Fibroblast of skin of back (primary cell): ENCODE measurements at places on chromosomes 11 and 22.
A peak's percentile ranks its signal among the peaks of the same experiment; 100 is the strongest.

GRCh38 chr11:3834664-3835461, 5.9 kb downstream of the RHOG start:
- DNase-seq, result peak; percentile 19

- no peak for DNase-seq
Observed at GRCh38 chr22:19673660-19674059, 40.6 kb upstream of the SEPTIN5 start.

GRCh38 chr11:101862391-101863233, 52.2 kb upstream of the CEP126 start:
- peak; percentile 92 for DNase-seq

DNA sequence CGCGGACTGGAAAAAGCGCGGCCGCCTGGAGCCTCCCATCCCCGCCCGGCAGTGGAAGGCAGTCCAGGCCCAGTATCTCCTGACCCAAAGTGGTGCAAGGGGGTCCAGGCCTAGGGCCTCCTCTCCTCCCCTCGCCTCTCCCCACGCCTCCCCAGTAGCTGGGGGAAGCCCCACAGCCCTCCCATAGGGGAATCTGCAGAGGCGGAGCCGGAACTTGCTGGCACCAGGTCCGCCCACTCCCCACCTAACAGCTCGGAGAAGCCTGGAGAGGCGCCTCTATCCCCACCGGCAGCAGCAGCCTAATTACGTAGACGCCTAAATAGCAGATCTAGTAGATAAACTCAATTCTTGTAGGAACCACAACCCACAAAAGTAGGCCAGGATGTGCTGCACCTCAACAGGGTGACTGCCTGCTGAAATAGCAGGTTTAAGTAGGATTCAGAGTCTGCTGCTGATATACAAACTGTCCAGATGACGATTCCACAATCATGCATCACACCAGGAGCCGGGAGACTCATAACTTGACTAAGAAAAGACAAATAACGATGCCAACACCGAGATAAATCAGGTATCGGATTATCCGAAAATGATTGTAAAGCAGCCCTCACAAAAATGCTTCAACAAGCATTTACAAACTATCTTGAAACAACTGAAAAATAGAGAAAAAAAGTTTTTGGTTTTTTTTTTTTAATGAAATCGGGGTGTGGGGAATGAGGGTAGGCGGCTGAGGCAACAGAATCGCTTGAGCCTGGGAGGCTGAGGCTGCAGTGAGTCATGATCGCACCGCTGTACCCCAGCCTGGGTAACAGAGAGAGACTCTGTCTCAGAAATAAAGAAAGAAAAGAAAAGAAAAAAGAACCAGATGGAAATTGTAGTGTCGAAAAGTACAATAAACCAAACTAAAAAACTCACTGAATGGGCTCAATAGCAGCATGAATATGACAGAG, 11.4 kb upstream of the BRD1 start:
- DNase-seq, result no peak

- peak; percentile 71 for DNase-seq
Observed at GRCh38 chr11:130510407-130511006, 62.1 kb downstream of the ADAMTS15 start.

DNA sequence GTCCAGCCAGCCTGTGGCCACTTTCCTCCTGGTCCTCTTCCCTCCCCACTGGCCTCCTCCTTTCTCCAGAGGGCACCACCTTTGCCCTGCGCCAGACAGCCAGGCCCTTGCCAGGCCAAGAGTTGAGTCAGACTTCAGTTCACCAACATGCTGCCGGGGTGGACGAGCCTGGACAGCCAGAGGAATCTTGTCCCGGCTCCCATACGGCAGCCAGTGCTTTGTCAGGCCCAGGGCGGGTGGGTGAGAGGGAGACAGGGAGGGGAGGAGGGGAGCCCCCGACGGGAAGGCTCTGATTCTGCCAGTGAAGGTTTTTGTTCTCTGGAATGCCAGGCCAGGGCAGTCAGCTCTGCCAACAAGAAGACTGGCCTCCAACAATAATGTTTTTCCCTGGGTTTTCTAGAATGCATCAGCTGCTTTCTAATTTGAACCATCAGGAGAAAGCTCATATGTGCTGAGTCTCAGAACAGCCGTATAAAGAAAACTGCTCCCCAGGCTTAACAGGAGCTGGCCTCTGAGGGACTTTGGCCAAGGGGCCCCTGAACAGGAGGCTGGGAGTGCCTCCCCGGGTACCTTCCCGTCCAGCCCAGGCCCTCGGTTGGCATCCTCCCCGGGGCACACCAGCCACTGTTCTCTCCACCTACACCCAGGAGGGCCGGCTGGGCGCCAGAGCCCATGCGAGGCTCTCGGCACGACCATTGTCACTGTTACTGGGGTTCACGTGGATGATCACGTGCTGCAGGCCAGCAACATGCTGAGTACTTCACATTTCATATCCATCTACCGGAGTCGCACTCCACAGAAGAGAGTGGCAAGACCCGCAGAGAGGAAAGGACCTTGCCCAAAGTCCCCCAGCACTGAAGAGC, 28.6 kb downstream of the LIF start:
- DNase-seq, result no peak

- DNase-seq, result no peak
Observed at GRCh38 chr11:69368119-69368880, 74.3 kb downstream of the MYEOV start.

DNA sequence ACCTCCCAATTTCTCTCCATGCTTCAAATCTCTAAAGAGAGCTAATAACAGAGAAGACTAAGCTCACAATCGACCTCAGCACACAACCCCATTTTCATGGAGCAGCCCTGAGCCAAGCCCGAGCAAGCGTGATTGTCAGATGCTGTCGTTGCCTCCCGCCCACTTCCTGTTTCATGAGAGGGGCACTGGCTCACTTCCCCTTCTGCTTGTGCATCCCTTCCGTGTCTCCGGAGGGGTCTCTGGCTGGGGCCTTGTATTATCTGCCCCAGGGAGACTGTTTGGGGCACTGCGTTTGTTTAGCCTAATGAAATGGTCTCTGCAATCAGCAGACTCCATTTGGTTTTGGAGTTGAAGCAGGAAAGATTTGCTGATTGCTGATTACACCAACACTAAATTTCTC, 181.3 kb upstream of the SEZ6L start:
- no peak for DNase-seq

- DNase-seq, result peak; percentile 55
Observed at GRCh38 chr22:44347080-44347479, 34.3 kb upstream of the SHISAL1 start.

DNA sequence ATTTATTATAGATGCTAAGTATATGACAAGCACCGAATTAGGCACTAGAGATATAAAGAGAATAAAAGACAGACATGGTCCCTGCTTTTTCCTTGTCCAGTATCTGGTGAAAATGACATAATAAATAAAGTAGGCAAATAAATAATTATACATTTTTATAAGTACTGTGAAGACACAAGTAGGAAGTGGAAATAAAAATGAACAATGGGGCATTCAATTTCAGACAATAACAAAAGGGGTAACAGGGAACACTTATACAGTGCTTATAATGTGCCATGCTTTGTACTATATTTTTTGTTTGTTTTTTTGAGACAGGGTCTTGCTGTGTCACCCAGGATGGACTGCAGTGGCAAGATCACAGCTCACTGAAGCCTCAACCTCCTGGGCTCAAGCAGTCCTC, 4.3 kb downstream of the KBTBD3 start:
- DNase-seq, result no peak

- peak; percentile 9 for DNase-seq
Observed at GRCh38 chr22:28514321-28514821, 165.3 kb downstream of the TTC28 start.

- DNase-seq, result no peak
Observed at GRCh38 chr11:97657852-97658251, 1268.0 kb downstream of the JRKL start.

GRCh38 chr22:44692662-44693007, 9.4 kb upstream of the PRR5 start:
- no peak for DNase-seq

- DNase-seq, result no peak
Observed at GRCh38 chr11:134409552-134410429, 2.3 kb downstream of the B3GAT1 start.

DNA sequence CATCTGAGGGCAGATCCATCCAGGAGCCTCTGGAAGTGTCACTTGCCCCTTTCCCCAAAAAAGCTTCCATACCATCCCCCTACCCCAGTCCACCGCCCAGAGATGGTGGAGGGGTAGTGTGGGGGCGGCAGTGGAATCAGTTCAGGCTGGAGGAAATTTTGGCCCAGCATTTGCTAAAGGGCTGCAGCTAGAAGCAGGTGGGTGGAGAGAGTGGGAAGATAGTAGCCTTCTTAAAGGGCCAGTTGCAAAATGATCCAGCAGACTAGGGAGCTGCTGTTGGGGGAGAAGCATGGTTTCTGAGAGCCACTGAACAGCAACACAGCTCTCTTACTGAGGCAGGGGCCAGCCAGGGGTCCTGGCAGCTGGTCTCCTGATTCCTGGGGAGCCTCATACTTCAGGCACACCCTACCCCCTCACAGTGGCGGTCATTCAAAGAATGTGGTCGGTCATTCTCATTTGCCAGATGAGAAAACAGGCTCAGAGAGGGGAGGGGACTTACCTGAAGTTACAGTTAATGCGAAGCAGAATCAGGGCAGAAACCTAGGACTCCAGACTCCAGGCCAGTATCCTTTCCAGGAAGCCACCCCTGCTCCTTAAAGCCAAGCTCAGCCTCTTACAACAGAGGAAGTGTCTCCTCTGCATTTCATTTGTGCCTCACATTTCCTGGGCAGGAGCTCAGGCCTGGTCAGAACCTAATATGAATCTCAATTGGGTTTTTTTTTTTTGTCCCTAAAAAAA, 5.4 kb downstream of the SEC14L2 start:
- no peak for DNase-seq

- DNase-seq, result no peak
Observed at GRCh38 chr11:123800036-123800435, 6.1 kb downstream of the OR6M1 start.

DNA sequence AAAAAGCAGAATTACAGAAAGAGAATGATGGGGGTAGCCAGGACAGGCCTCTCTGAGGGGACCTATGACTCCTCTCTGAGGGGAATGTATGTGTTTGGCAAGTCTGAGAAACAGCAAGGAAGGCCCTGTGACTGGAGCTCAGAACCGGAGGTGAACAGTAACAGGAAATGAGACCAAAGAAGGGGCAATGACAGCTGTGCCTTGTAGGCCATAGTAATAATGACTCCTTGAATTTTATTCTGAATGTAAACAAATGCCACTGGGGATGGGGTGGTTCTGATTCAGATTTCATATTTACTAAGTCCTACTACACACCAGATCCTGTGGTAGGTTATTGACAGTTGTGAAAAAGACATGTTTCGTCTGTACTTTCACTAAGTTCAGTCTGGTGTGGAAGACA, 52.8 kb upstream of the APOA1 start:
- no peak for DNase-seq

DNA sequence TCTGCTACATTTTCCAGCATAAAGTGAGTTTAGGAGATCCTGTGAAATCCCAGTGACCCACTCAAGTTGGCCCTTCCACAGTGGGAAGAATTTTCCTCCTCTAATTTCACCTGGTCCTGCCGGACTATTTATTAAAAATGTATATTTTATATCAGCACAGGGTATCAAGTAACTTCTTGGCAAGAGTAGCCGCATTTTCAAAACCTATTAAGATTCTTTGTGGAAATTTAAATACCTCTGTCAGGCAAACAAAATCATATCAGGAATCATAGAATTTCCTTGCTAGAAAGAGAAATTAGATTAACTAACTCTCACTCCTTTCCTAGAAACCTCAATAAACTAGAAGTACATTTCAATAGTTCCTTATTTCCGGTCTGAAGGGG, 9.7 kb downstream of the MN1 start:
- DNase-seq, result no peak

DNA sequence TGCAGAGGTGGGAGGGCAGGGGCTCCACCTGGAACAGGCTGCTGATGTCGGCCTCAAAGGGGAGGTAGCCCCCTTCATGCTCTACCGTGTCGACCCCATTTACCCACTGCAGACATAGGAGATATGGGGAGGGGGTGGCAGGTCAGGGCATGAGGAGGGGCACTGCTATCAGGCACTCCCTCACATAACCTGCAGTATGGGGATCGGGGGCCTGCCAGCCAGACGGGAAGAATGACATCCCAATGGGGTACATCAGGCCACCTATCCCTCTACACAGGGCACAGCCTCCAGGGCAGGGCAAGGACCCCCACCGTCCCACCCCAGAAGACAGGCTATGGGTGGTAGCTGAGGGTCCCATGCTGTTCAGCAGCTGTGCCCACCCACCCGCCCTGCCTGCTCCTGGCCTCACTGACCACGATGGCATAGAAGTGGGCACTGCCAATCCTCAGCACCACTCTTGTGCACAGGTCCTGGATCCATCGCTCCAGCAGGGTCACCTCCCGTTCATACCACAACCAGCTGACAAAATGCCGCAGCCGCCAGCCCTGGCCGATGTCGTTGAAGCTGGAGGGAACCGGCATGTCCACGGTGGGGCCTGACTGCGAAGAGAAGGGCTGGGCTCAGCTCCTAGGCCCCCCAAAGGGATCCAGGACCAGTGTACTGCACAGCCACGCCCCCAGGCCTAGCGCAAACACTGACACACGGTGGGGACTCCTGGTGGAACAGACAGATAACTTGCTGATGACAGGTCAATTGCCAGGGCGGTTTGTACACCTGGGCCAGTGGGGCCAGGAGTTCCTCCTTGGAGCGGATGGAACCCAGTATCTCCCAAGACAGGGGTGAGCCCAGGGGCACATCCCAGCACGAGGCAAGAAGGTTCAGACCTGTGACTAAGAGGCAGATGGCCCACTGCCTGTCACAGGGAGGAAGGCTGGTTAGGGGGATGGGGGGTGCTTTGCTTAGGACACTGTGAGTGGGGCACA, 24.1 kb downstream of the RGL4 start:
- DNase-seq, result no peak

DNA sequence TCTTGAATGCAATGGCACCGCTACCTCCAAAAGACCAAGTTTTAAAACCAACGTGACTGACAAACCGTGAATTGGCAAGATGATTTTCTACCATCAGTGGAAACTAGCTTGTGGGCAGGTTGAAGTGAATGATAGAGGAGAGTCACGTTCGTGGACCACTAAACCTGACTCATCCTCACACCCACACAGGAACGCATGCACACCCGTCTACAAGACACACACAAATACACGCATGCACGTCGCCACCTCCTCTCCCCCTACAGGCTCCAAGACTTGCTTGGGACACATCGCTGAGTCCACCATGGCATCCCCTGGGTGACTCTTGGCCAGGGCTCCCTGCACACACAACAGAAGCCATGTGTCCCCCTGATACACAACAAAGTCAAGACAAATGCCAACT, 14.4 kb downstream of the TMPRSS6 start:
- no peak for DNase-seq

GRCh38 chr11:114133548-114134329, 74.2 kb downstream of the ZBTB16 start:
- DNase-seq, result no peak

- DNase-seq, result no peak
Observed at GRCh38 chr11:20065406-20065805, 94.9 kb downstream of the DBX1 start.
